ENCODE measurements at places on chromosomes 12 and 14. TPM values are rescaled to one million over a fixed set of nuclear protein-coding genes. Genes with fewer than 3 reads are reported as not detected.

KRT85 gene
- not detected for total RNA-seq

RD3L gene
- total RNA-seq = not detected

PRPH gene
- total RNA-seq = not detected

DBX2 gene
- total RNA-seq = not detected

AKAP5 gene
- 0.43 TPM for total RNA-seq

DHRS2 gene
- total RNA-seq = 3.7 TPM

PRORP gene
- 37.3 TPM for total RNA-seq

AICDA gene
- not detected for total RNA-seq

NEUROD4 gene
- total RNA-seq = not detected

KRT84 gene
- total RNA-seq = not detected

FBXO34 gene
- total RNA-seq = 18.5 TPM

AMN gene
- 0.23 TPM for total RNA-seq

GDF3 gene
- not detected for total RNA-seq

SMAGP gene
- total RNA-seq = 0.69 TPM

MDP1 gene
- 11.7 TPM for total RNA-seq

RND1 gene
- total RNA-seq = 2.2 TPM

DNA sequence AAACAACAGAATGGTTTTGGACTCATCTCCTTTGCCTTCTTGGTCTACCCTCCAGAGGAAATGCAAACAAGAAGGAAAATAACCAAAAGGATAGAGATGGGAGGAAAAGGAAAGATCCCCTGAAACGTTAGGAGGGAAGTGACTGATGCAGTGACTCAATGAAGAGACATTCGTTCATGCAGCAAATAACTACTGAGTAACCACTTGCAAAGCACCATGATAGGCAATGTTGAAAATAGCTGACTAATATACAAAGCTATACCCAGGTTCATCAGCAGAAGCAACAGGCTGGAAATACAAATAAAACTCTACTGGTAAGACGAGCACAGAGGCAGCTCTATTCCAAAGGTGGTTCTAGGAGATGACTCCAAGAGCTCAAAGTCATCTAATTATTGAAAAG is 41.8 kb downstream of the R3HDM2 start:
- no peak overlapping the region for H3K4me3 ChIP-seq
- H3K27ac ChIP-seq = no peak overlapping the region
- H3K4me1 ChIP-seq = peaks cover 9% of the 10 kb centered on the region
- no peak for DNase-seq
- H3K27me3 ChIP-seq = no peaks in the 10 kb centered on the region

GRCh38 chr12:129185855-129186254 is 332.6 kb downstream of the GLT1D1 start:
- no peaks in the 10 kb centered on the region for H3K36me3 ChIP-seq
- H3K4me3 ChIP-seq = no peak overlapping the region
- no peaks in the 10 kb centered on the region for H3K4me1 ChIP-seq
- H3K27ac ChIP-seq = no peak overlapping the region
- no peak for DNase-seq

- peak overlapping the region; percentile 95 for H3K27ac ChIP-seq
- H3K4me1 ChIP-seq = peaks cover 44% of the 10 kb centered on the region
- peak overlapping the region; percentile 73 for H3K4me3 ChIP-seq
- H3K36me3 ChIP-seq = peaks cover 7% of the 10 kb centered on the region
- H3K27me3 ChIP-seq = no peaks in the 10 kb centered on the region
Measured at GRCh38 chr14:39266525-39266870, 32.8 kb downstream of the MIA2 start.

GRCh38 chr12:32134101-32134888 is 27.6 kb downstream of the BICD1 start:
- H3K4me1 ChIP-seq = peaks cover 19% of the 10 kb centered on the region
- peaks cover 11% of the 10 kb centered on the region for H3K27me3 ChIP-seq
- H3K36me3 ChIP-seq = peaks cover 5% of the 10 kb centered on the region
- DNase-seq = peak; percentile 84
- peak overlapping the region; percentile 39 for H3K27ac ChIP-seq

DNA sequence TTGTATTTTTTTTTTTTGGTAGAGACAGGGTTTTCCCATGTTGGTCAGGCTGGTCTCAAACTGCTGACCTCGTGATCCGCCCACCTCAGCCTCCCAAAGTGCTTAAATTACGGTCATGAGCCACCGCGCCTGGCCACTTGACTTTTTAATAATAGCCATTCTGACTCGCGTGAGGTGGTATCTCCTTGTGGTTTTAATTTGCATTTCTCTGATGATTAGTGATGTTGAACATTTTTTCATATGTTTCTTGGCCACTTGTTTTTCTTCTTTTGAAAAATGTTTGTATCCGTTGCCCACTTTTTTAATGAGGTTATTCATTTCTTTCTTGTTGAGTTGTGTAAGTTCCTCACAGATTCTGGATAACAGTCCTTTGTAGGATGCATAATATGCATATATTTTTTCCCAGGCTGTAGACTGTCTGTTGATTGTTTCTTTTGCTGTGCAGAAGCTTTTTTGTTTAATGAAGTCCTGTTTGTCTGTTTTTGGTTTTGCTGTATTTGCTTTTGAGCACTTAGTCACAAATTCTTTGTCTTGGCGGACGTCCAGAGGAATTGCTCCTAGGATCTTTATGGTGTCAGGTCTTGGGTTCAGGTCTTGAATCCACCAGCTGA is 10.3 kb upstream of the PGAM5 start:
- no peak for DNase-seq
- H3K27ac ChIP-seq = no peak overlapping the region
- H3K27me3 ChIP-seq = no peaks in the 10 kb centered on the region
- no peak overlapping the region for H3K4me3 ChIP-seq
- H3K36me3 ChIP-seq = peaks cover 46% of the 10 kb centered on the region

GRCh38 chr12:89701606-89702206 is 6.9 kb downstream of the ATP2B1 start:
- H3K27me3 ChIP-seq = no peaks in the 10 kb centered on the region
- H3K36me3 ChIP-seq = peaks cover 12% of the 10 kb centered on the region
- no peak for DNase-seq
- H3K4me1 ChIP-seq = peaks cover 80% of the 10 kb centered on the region
- no peak overlapping the region for H3K27ac ChIP-seq
- no peak overlapping the region for H3K4me3 ChIP-seq

- no peaks in the 10 kb centered on the region for H3K27me3 ChIP-seq
- H3K4me3 ChIP-seq = no peak overlapping the region
- peaks cover 11% of the 10 kb centered on the region for H3K4me1 ChIP-seq
- no peaks in the 10 kb centered on the region for H3K36me3 ChIP-seq
- no peak for DNase-seq
Measured at GRCh38 chr12:92574911-92575570, 127.7 kb upstream of the PLEKHG7 start.

GRCh38 chr14:68232300-68233055 is 412.9 kb downstream of the RAD51B start:
- no peak overlapping the region for H3K27ac ChIP-seq
- H3K4me1 ChIP-seq = peaks cover 23% of the 10 kb centered on the region

GRCh38 chr12:113191227-113191626 is 5.7 kb downstream of the RITA1 start:
- peaks cover 21% of the 10 kb centered on the region for H3K4me1 ChIP-seq
- no peaks in the 10 kb centered on the region for H3K27me3 ChIP-seq
- DNase-seq = no peak
- no peak overlapping the region for H3K4me3 ChIP-seq

- DNase-seq = no peak
- no peak overlapping the region for H3K4me3 ChIP-seq
- no peak overlapping the region for H3K27ac ChIP-seq
Measured at GRCh38 chr12:74584483-74585062, 46.9 kb downstream of the ATXN7L3B start.

DNA sequence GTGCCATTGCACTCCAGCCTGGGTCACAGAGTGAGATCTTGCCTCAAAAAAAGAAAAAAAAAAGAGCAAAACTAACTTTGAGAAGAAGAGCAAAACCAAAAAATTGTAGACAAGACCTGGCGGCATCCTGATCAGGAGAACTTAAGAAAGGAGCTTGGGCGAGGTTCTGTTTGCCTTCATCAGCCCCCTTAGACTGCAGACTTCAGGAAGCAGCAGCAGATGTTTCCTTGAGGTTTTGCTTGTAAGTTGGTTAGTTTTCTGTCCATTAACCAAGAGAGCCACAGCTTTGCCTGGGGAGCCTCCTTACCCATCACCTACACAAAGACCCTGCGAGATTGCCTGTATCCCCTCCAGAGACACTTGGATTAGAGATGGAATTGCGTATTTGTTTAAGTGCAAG is 189.0 kb downstream of the AACS start:
- H3K27me3 ChIP-seq = peaks cover 7% of the 10 kb centered on the region
- H3K36me3 ChIP-seq = no peaks in the 10 kb centered on the region
- H3K4me3 ChIP-seq = no peak overlapping the region
- no peak for DNase-seq
- H3K27ac ChIP-seq = no peak overlapping the region

DNA sequence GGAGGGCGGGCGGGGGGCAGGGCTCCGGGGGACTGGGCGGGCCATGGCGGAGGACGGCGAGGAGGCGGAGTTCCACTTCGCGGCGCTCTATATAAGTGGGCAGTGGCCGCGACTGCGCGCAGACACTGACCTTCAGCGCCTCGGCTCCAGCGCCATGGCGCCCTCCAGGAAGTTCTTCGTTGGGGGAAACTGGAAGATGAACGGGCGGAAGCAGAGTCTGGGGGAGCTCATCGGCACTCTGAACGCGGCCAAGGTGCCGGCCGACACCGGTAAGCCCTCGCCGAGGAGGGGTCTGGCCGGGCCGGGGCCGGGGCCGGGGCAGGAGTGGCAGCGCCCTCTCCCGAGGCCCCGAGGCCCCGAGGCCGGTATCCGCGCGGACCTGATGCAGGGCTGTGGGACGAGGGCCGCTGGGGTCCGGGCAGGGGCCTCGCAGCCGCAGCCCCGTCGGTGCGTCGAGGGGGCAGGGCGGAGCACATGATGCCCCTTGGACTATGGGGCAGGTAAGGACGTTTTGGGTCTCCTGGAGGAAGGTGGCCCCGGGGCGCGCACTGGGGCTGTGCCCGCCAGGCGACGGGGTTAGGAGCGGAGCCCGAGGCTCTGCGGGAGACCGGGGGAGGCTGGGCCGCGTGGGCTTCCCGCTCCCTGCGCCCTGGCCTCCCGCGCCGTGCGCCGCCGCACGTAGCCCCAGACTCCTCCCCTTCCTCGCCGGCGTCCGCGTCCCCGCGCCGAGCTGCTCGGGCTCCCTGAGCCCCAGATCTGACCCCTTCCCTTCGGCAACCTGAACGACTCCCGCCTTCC is at the start of gene TPI1:
TPI1 (plus strand) TSS at position 119 of the 798 bp plus-strand sequence; CDS start at position 155, 36 bp downstream.
- peak within 1 kb of the TSS; percentile 95 for H3K27ac ChIP-seq
- H3K4me1 ChIP-seq = peaks cover 47% of the 10 kb centered on the region
- peaks cover 73% of the 10 kb centered on the region for H3K36me3 ChIP-seq
- DNase-seq = peak; percentile 91
- peak within 1 kb of the TSS; percentile 93 for H3K4me3 ChIP-seq

DNA sequence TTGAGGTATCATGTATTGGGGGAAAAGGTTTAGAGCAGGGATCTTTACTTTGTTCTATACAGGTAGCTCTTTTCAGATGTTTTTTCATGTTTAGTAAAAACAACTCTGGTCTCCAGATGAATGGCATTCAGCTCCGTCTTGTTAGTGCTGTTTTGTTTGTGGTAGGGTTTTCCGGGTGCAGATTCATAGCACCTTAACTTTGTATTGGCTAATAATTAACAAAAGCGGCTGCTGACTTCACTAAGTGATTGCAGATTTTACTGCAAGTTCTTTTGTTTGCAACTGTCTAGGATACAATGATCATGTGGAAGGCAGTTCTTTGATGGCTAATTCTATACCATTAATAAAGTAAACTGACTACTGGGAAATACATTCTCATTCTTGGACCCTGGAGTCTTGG is 32.2 kb upstream of the BHLHE41 start:
- DNase-seq = no peak
- no peak overlapping the region for H3K4me3 ChIP-seq
- peaks cover 20% of the 10 kb centered on the region for H3K27me3 ChIP-seq
- no peaks in the 10 kb centered on the region for H3K4me1 ChIP-seq
- no peak overlapping the region for H3K27ac ChIP-seq
- H3K36me3 ChIP-seq = no peaks in the 10 kb centered on the region

DNA sequence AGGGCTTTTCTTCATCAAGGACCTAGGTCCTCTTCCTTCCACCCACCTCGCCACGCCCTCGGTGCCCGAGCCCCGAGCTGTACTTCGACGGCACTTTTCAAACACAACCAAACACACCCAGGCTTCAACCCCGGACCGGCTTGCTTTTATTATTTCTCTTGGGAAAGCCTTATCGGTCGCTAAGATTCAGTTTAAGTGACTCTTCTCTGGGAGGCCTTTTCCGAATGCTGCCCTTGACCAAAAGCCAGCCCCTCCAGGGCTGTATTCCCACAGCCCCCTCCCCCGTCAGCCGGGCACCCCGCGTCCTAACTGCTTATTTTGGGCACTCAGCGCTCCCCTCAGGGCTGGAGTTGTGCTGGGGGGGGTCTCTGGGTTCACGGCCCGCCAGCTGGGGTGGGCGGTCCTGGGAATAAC is 644 bp upstream of the PPP4R4 start:
- peak overlapping the region; percentile 78 for H3K4me3 ChIP-seq
- H3K27ac ChIP-seq = peak overlapping the region; percentile 39
- peak; percentile 52 for DNase-seq
- peaks cover 38% of the 10 kb centered on the region for H3K4me1 ChIP-seq
- H3K36me3 ChIP-seq = peaks cover 6% of the 10 kb centered on the region
- H3K27me3 ChIP-seq = peaks cover 5% of the 10 kb centered on the region

DNA sequence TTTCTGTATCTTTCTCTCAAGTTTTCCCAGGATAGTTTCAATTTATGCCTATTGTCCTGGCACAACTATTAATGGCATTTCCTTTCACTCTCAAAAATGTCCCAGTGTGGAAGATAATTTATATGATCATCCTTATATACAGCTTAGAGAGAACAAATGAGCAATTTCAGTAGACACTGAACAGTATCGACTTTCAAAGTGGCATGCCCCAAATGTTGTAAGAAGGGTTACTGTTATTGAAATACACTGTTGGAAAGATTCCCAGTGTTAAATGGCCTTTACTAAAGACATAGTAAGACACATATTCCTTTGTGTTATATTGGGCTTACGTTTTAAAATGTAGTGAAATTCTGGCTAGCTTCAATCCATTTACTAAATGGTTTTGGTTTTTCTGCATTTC is 202.3 kb upstream of the CDKN3 start:
- no peaks in the 10 kb centered on the region for H3K27me3 ChIP-seq
- no peak for DNase-seq
- H3K4me1 ChIP-seq = peaks cover 3% of the 10 kb centered on the region
- H3K4me3 ChIP-seq = no peak overlapping the region
- no peaks in the 10 kb centered on the region for H3K36me3 ChIP-seq

DNA sequence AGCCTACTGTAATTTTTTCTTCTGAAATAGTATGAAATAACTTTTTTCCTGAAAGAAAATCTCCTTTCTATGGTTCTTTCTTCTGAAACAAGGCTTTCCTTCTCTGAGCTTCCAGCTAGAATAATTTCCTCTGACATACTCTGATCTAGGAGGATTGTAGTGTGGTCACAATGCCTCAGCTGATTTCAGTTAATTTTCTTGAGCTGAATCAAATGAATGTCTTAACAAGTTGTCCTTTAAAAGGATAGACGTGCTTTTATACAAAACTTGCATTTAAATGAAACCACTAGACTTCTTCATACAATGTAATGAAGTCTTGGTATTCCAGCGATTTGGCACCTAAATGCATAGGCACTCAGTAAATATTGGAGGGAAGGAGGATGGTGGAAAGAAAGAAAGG is 94.4 kb downstream of the BICD1 start:
- no peak overlapping the region for H3K4me3 ChIP-seq
- no peak for DNase-seq
- peaks cover 18% of the 10 kb centered on the region for H3K4me1 ChIP-seq
- H3K36me3 ChIP-seq = peaks cover 4% of the 10 kb centered on the region
- no peaks in the 10 kb centered on the region for H3K27me3 ChIP-seq

Measured in activated CD4-positive, alpha-beta T cell treated with anti-CD3 and anti-CD28 coated beads for 36 hours (primary cell).